ENCODE measurements at places on chromosomes 7 and 10.

GRCh38 chr10:11884706-11885423 lies 61.7 kb downstream of the PROSER2 start:
- no peak for DNase-seq

GRCh38 chr10:50512214-50512595 lies 111.6 kb downstream of the SGMS1 start:
- no peak for DNase-seq

DNA sequence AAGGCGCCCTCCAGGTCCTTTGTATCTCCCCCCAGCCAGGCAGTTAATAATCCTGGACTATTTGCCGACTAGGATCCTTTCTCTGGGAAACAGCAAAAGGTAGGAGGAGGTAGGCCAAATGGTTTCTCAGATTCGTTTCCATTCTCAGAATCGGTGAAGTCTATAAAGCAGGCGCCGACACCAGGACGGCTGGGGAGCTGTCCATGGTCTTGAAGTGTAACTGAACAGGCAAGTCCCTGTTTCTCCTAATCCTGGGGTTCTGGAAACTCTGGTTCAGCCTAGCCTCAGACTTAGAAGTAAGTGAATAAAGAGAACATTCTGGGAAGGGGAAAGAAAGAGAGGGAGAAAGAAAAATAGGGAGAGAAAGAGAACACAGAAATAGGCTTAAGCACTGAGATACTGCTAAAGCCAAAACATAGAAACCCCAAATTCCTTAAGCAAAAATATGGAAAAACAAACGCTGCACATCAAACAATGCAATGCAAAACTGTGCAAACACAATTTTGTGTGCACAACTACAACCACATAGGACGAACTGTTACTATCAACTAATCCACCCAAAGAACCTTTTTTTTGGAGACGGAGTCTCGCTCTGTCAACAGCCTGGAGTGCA lies 11.1 kb upstream of the INA start:
- DNase-seq = no peak

DNA sequence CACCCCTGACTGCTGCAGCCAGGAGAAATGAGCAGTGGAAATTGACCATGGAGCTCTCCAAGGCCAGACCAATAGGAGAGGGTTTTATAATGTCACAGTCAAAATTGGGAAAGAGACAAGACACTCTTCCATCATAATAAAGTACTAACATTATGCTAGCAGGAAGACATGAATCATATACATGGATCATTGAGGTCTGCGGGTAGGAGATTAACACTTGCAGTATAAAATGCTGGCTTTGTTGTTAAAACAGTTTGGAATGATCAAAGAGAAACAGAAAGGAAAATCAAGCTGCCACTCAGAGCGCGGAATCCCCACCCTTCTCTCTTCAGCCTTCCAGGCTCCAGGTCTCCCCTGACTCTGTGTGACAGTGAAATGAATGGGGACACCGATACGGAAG lies 53.4 kb upstream of the CALN1 start:
- DNase-seq = no peak

GRCh38 chr7:150621376-150621775 lies 10.8 kb downstream of the GIMAP6 start:
- no peak for DNase-seq
